Hematopoietic multipotent progenitor cell treated with erythropoietin and hydrocortisone succinate and interleukin-3 and kit ligand, for 8 days (in vitro differentiated cells): ENCODE measurements at places on chromosomes 12 and 14.
A peak's percentile ranks its signal among the peaks of the same experiment; 100 is the strongest.

GRCh38 chr14:77543240-77543551 is 44.6 kb upstream of the ISM2 start:
- DNase-seq = peak; percentile 70

- peak; percentile 29 for DNase-seq
These were observed 221.2 kb upstream of the FLRT2 start for GRCh38 chr14:85308531-85309300.

DNA sequence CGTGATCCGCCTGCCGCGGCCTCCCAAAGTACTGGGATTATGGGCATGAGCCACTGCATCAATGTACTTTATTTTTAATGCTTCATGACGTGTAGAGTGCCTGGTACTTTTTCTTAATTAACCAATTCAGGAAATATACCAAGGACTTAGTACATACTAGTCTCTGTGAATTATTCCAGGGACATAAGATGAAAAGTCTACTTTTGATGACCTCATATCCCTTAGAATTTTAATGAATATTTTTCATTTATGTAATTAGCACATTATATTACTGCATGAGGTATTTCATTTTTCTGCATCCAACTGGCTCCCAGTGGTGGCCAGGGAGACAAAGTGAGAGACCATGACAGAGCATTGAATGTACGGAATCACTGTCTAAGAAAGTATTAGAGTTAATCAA is 577.7 kb upstream of the NOVA1 start:
- DNase-seq = no peak

- DNase-seq = no peak
These were observed 55.3 kb downstream of the PPM1H start for GRCh38 chr12:62879691-62880090.

GRCh38 chr12:107684990-107685359 is 624 bp upstream of the PWP1 start:
- peak; percentile 55 for DNase-seq

GRCh38 chr12:72036393-72036792 is 97.7 kb downstream of the TPH2 start:
- DNase-seq = no peak

- no peak for DNase-seq
These were observed 173.5 kb upstream of the DYRK2 start for GRCh38 chr12:67474934-67475620.

GRCh38 chr14:54647378-54647777 is 80.5 kb downstream of the SAMD4A start:
- no peak for DNase-seq

GRCh38 chr12:117867348-117867747 is 101.4 kb downstream of the KSR2 start:
- no peak for DNase-seq

DNA sequence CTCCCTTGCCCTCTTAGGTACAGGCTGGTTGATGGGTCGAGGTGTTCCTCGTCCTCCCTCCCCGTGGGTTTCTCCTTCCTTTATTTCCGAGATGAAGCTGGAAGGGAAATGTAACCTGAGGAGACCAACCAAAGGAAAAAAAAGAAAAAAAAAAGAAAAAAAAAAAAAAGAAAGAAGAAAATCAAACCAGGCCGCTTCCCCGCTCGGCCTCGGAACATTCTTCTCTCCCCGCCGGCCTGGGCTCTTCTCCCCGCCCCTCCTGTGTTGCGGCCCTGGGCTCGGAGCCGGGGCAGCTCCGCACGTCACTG is 1.6 kb upstream of the NFATC4 start:
- DNase-seq = no peak

DNA sequence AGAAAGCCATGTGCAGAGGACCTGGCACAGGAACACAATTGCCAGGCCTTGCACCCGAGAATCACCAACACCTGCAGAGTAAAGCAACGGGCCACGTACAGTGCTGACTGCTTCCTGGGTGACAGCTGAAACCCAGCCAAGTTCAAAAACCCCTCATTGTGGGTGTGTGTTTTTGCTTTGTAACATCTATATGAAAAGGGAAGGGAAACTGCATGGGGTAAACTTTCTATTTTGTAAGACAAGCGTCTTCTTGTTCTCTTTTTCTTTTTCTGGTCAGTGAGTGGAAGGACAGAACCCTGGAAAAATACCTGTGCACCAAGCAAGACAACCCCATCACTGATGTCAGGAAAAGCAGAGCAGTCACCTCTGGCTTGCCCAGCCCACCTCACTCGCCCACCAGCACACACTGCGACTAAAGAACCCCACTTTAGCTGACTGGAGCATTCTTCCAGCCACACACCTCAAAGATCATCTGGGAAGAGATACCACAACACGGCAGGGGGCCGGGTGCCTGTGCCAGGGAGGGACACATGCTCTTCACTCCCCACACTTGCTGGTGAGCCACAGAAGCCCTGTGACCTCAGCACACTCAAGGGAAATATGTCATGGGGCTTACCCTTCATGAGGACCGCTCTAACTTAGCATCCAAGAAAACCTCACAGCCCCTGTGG is 172.3 kb downstream of the NDUFA12 start:
- DNase-seq = no peak

GRCh38 chr14:71932229-71932981 is at the start of gene RGS6:
Gene RGS6 (plus strand): TSS chr14:71932429.
- DNase-seq = peak; percentile 52
